ENCODE measurements at places on chromosomes 2 and 18.

GRCh38 chr18:37428288-37428974 is 137.2 kb downstream of the CELF4 start:
- DNase-seq = no peak

- DNase-seq = no peak
These were observed at the start of gene RAD51AP2 for GRCh38 chr2:17518212-17519154. Gene RAD51AP2, minus strand, starts transcription at chr2:17518440. Its CDS starts 25 bp downstream, at chr2:17518415.

GRCh38 chr2:152047824-152048471 is 50.9 kb downstream of the CACNB4 start:
- DNase-seq = no peak

DNA sequence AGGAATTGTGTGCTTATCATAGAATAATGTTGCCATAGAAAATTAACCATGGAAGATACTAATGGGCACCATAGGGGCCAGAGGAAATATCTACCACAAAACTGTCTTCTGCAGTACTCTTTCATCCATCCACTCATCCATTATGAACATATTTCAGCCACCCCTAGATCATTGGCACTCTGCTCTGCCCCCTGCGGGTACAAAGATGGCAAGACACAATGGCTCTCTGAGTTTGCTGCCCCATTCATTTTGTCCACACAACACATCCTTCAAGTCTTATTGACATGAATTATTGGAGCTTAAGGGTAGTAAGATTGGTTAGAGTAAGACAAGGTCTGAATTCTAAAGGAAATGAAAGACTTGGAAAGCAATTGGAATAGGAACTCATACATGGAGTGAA is 1224.7 kb upstream of the CELF4 start:
- no peak for DNase-seq

DNA sequence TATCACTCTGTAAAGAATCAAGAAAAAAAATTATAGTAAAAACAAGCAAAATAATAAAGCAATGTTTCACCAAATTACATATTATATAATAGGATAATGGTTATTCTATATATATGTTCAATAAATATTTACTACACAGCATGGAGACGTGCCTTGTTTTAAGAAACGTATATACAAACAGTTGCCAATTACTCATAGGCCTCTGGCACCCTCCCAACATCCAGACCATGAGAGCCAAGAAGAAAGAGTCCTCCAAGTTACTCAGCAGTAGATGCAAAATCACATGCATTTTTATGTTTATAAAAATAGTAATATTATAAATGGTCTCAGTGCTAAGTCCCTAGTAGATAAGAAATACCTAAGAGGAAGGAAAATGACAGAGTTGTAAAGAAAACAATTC is 64.8 kb downstream of the REV1 start:
- DNase-seq = no peak

GRCh38 chr18:40878371-40878770 is 1076.7 kb upstream of the PIK3C3 start:
- DNase-seq = no peak

DNA sequence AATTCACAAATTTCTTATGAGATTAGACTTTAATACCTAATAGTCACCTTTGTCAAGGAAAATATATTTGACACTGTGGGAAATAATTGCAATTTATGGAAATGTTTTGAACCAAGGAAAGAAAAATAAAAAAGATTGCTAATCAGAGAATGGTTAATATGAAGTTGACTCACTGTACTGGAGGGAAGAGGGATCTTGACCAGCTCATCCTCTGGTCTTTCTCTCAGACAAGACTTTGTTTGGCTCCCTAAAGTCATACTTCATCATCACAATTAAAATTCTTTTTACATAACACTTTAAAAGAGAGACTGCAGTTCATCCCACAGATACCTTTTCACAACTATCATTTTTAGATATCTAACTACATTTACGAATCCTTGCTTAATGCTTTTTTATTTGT is 538.5 kb upstream of the ZEB2 start:
- no peak for DNase-seq

- DNase-seq = peak; percentile 24
These were observed 98.2 kb upstream of the HNMT start for GRCh38 chr2:137865954-137866540.

GRCh38 chr2:168149150-168149974 is 98.0 kb downstream of the STK39 start:
- DNase-seq = no peak

DNA sequence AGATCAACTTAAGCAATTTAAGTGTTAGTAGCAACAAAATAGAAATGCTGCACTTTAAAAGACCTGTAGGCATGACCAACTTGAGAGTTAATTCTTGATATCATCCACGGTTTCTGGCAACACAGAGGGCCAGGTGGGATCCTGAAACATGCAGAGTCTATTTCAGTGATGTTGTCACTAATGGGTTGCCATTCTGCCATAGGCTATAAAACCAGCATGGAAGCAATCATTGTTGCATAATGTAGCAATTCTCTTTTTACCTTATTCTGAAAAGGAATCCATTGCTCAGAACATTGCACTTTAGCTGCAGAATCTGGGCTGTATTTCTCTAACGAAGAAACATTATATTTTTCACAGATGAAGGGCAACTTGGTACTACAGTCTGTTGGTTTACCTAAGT is 53.9 kb upstream of the CD302 start:
- DNase-seq = no peak

DNA sequence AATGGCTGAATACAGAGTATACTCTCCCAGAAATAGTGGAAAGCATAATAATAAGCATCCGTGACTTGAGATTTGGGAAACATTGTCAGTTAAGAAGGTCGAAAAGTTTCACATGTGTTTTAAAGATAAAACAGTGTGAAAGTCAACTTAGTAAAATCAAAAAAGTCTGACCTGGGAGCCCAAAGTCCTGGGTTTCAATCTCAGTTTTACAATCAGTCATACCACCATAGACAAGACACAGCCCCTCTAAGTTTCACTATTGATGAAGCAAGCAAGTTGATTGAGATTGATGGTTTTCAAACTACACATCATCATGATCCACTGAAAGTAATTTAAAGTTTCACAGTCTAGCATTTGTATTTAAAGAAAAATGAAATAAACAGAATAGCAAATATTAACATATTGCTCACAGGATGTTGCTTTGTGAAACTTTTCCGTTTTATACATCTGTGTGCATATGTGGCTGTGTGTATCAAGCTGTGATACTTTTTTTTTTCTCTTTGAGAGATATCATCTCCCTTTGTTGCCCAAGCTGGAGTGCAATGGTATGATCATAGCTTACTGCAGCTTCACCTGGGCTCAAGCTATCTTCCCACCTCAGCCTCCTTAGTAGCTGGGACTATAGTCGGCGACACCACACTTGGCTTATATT is 71.1 kb downstream of the PIK3C3 start:
- no peak for DNase-seq

DNA sequence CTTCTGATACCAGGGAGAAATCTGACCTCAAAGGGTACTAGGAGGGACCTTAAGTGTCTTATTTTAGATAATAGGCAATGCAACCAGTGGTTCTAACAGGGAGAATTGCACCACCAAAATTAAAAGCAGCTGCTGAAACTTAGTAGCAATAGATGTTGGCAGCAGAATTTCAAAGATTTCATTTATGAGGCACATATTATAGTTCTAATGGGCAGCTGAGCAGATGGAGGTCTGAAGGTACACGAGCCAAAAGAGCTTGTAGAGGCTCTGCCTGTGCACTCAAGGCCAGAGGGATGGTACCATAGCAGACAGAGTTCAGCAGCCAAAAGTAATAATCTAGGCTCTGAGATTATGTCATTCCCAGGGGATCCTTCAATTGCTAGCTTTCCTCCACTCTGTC is 87.3 kb upstream of the NCKAP5 start:
- DNase-seq = no peak

DNA sequence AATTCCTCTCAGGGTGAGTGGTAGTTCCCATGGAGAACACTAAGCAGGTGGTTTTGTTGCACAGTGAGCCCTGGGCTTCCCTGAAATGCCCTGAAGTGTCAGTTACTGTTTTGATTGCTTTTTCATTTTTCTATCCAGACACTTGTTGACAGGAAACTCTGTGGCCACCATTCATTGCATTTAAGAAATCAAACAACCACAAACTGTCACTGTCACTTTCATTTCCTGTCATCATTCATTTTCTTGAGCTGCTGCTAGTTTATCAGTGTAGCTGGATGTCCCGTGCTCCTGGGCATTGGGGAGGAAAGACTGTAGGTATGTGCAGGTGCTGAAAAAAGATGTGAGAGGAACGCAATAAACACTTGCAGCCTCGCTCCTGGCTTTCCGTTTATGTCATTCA is 891.6 kb upstream of the ZEB2 start:
- no peak for DNase-seq

GRCh38 chr18:35494251-35495220 is 3.2 kb downstream of the INO80C start:
- no peak for DNase-seq

- DNase-seq = no peak
These were observed 18.0 kb downstream of the RNF125 start for GRCh38 chr18:32036506-32037180.

- DNase-seq = no peak
These were observed 316 bp downstream of the CRIM1 start for GRCh38 chr2:36355890-36356297.

DNA sequence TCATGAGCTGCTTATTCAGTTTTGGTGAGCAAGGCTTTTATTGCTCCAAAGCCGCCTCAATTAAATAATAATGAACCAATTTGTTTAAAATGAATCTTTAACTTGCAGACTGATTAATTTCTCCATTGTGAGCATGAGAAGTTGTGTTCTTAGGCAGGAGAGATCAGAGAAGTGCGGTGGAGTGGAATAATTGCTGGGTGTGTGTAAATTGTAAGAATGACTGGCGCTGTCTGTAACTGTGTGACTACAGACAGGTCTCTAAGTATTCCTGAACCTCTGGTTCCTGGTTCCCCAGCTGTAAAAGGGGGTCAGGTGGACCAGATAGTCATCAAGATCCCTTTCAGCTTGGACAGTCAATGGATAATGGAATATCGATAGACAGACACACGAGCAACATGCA is 98.0 kb upstream of the EFEMP1 start:
- no peak for DNase-seq

GRCh38 chr2:118672571-118673158 is 174.8 kb downstream of the EN1 start:
- no peak for DNase-seq

- DNase-seq = no peak
These were observed 105.2 kb upstream of the TFCP2L1 start for GRCh38 chr2:121390082-121390692.

DNA sequence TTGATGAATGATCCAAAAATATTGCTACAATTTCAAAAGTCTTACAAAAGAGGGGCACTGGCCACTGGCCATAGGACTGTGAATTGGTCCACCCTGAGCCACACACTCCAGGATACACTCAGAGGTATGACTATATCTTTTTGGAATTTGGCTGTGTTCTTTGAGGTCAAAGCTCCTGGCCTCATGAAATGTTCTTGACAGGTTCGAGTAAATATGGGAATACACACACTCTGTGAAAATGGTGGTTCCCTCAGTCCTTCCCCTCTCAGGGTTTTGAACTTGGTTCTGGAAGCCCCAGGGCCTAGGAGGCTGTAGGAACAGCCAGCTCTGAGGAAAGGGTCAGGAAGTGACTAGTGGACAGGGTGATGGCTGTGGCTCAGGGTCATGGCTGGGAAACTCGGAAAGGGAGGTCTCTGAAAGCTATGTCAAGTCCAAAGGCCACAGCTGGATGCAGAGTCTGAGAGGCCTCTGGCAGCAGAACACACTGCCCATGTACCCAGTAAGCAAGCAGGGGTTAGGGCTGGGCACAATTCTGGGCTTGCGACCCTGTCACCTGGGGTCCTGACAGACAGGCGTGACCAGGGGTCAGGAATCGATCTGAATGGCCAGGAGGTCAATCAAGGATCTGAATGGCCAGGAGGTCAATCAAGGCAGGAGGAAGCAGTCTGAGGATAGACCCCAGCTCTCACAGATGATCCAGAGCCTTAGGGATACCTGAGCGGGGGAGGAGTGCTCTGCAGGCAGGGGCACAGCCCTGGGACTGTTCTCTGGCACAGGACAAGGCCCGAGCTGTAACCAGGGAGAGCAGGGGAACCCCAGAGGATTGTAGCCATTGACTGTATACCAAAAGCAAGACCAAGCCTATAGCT is 223.4 kb upstream of the SMAD2 start:
- no peak for DNase-seq

GRCh38 chr18:13791181-13791580 is 32.8 kb upstream of the MC5R start:
- DNase-seq = no peak

- no peak for DNase-seq
These were observed 57.1 kb upstream of the CYTIP start for GRCh38 chr2:157501026-157501425.

DNA sequence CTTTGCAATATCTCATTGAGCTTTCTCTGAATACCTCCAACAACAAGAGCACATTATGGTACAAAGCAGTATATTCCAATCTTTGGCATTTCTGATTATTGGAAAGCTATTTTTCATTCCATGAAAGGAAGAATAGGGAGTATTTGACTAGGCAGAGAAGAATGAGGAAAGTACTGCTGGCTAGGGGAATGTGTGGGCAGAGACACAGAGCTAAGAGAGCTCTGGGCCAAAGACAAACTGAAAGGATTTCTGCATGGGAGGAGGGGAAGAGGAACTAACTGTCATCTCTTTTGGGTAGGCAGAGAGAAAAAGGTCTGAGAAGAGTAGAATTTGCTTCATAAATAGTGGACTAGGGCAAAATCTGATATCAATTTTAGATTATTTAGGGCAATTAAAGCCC is 150.8 kb downstream of the CCDC85A start:
- DNase-seq = no peak

DNA sequence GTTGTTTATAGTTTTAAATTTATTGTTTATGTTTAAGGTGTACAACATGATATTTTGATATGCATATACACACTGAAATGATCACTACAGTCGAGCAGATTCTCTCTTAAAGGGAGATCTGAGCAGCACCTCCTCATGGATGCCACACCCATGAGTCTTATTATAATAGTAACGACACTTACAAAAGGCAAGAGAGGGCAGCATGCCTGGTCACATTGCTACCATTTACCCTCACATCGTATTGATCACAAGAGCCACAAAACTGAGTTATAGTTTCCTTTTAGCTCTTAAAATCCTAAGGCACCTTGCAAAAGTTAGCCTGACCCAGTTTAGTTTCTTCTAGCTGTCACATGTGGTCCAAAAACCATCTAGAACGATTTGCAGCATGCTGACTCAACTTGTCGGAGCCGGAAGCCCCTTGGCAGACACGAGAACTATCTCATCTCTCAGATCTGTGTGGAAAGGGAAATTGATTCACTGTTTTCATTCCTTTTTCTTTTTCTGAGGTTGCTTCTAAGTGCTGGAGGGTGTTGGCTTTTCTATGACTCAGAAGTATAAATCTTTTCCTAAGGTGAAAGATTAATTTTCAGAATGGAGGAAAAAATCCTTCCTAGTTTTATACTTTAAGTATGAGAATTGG is 85.3 kb downstream of the CDC42EP3 start:
- DNase-seq = peak; percentile 69
